ENCODE measurements at places on chromosomes 6 and 20. TPM values are rescaled to one million over a fixed set of nuclear protein-coding genes. Genes with fewer than 3 reads are reported as not detected.

Gene POU5F1
- not detected for total RNA-seq

Gene RRAGD
- total RNA-seq = 2.3 TPM

Gene OPRL1
- total RNA-seq = 1.1 TPM

Gene PXDC1
- total RNA-seq = 66.2 TPM

Gene FOXP4
- total RNA-seq = 2.8 TPM

Gene KCNQ5
- 1.00 TPM for total RNA-seq

Gene RAB44
- not detected for total RNA-seq

Gene OR2W1
- total RNA-seq = not detected

Gene FNDC11
- 0.66 TPM for total RNA-seq

Gene TFAP2C
- total RNA-seq = 9.5 TPM

Gene SNPH
- total RNA-seq = 14.6 TPM

Gene MAP3K4
- 54.6 TPM for total RNA-seq

Gene NSFL1C
- total RNA-seq = 24.7 TPM

Gene LGSN
- not detected for total RNA-seq

Gene SEL1L2
- not detected for total RNA-seq

Gene SLC12A5
- total RNA-seq = under 0.01 TPM

Gene BPIFA3
- total RNA-seq = not detected

Gene DEFB124
- total RNA-seq = not detected

Gene SYS1
- total RNA-seq = 18.5 TPM

Gene ANKRD66
- not detected for total RNA-seq

Gene LY6G6F
- total RNA-seq = not detected

Gene TMC2
- total RNA-seq = not detected

Gene CAGE1
- total RNA-seq = 0.11 TPM

Gene HAO1
- total RNA-seq = not detected

Gene MTG2
- total RNA-seq = 25.7 TPM

Gene CFAP61
- total RNA-seq = 0.22 TPM

Gene CYP39A1
- total RNA-seq = 0.44 TPM

Gene FOXF2
- 0.25 TPM for total RNA-seq

Gene PRRT1
- total RNA-seq = 0.11 TPM

Gene SYTL3
- total RNA-seq = 2.8 TPM

Gene MOG
- total RNA-seq = not detected

Gene SCUBE3
- total RNA-seq = 58.5 TPM

Gene KIAA0408
- 1.5 TPM for total RNA-seq

Gene TBP
- 10.0 TPM for total RNA-seq

Gene RIN2
- total RNA-seq = 58.7 TPM

Gene MYLK4
- 0.25 TPM for total RNA-seq

Gene MDFI
- 1.2 TPM for total RNA-seq

Gene CTCFL
- total RNA-seq = not detected

Gene HIVEP2
- 10.2 TPM for total RNA-seq

Gene NOX3
- not detected for total RNA-seq

Gene LRRC73
- 0.62 TPM for total RNA-seq

Gene MYBL2
- 16.8 TPM for total RNA-seq

Gene SLCO4A1
- 2.0 TPM for total RNA-seq

Gene NRM
- 4.0 TPM for total RNA-seq

Gene LTB
- not detected for total RNA-seq

Gene TSHZ2
- 1.5 TPM for total RNA-seq

Gene HSP90AB1
- total RNA-seq = 642 TPM

Gene UBD
- total RNA-seq = not detected

Gene C2
- total RNA-seq = 2.0 TPM

Gene COL9A1
- total RNA-seq = not detected

Gene SHLD1
- total RNA-seq = 1.8 TPM

Measured in uterine smooth muscle cell (primary cell).